ENCODE measurements at places on chromosomes 6 and 20. TPM values are rescaled to one million over a fixed set of nuclear protein-coding genes. Genes with fewer than 3 reads are reported as not detected.

Gene NUS1
- 22.6 TPM for total RNA-seq

Gene VPS52
- 12.8 TPM for total RNA-seq

Gene TOX2
- not detected for total RNA-seq

Gene FAM184A
- 4.7 TPM for total RNA-seq

Gene E2F1
- total RNA-seq = 7.3 TPM

Gene ZNF311
- 0.59 TPM for total RNA-seq

Gene MAP3K5
- total RNA-seq = 21.0 TPM

Gene IL17F
- not detected for total RNA-seq

Gene HLA-E
- 479 TPM for total RNA-seq

Gene COL9A1
- 33.5 TPM for total RNA-seq

Gene MAS1
- 0.58 TPM for total RNA-seq

Gene MAK
- total RNA-seq = not detected

Gene ADGRF4
- total RNA-seq = not detected

Gene ADGB
- not detected for total RNA-seq

Gene SMLR1
- not detected for total RNA-seq

Gene FGD2
- total RNA-seq = 27.6 TPM

Gene CCDC170
- 5.7 TPM for total RNA-seq

Gene ADGRB3
- 6.4 TPM for total RNA-seq

Gene COL12A1
- total RNA-seq = 210 TPM

Gene SIRPB1
- not detected for total RNA-seq

Gene TMEM170B
- total RNA-seq = 15.3 TPM

Gene RALGAPA2
- total RNA-seq = 48.9 TPM

Gene OR2H2
- not detected for total RNA-seq

Gene ZC2HC1B
- total RNA-seq = not detected

Gene MEI4
- total RNA-seq = not detected

Gene HEY2
- under 0.01 TPM for total RNA-seq

Gene THBD
- 8.6 TPM for total RNA-seq

Gene UFL1
- total RNA-seq = 27.4 TPM

All from uterus (tissue), 4 donors.